ENCODE measurements at places on chromosomes 7 and 10.

- DNase-seq: no peak
These were observed 40.4 kb upstream of the ABCB5 start for GRCh38 chr7:20574784-20575720.

GRCh38 chr10:3593611-3594010 is 191.4 kb downstream of the KLF6 start:
- no peak for DNase-seq

DNA sequence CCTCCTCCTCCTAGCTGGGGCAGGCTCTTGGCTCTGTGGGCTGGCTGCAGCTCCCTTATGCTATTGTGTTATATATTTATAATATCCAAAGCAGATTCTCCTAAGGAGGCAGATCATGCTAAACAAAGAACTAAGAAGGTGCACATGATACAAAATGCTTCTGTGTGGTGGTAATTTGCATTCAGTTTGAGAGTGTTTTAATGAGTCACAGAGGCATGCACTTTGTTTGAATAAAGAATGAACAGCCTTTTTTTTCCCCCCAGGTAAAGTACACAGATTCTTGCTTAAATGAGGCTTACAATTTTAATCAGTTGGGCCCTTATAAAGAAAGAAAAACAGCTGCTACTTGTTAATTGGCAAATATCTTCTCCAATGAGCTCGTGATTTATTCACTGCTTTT is 95.0 kb downstream of the FANK1 start:
- no peak for DNase-seq

DNA sequence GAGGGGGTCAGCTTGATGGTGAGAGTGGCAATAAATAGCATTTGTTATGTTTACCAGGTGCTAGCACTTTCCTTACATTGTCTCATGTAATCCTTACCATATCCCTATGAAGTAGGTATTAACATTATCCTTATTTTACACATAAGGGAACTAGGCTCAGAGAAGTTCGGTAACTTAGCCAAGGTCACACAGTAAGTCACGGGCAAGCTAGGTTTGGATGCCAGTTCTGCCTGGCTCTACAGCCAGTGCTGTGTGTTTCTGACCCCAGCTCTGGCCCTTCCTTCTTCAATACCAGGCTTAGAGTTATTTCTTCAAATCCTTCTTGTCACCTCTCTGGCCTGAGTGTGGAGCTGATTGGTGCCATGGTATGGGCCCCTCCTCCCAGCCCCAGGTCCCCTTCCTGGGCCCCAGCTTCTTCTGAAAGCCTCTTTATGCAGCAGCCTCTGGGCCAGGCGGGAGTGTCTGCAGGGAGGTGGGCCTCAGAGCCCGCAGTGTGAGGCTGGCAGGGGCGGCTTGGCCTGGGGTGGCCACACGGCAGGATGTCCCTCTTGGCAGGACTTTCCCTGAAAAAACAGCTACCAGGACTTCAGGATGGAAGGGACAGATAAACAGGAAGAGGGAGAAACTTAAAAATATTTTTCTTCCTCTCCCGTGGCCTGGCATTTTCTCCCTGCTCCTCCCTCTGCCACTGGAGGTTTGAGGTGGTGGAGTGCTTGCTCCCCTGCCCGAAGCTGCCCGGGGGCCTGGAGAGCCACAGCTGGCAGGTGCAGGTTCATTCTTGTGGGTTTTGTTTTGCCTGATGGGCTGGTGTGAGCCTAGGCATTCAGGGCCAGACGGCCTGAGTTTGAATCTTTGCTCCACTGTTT is 20.6 kb downstream of the PALD1 start:
- no peak for DNase-seq

- DNase-seq: no peak
These were observed 135.8 kb downstream of the MAPK8 start for GRCh38 chr10:48442090-48442808.

DNA sequence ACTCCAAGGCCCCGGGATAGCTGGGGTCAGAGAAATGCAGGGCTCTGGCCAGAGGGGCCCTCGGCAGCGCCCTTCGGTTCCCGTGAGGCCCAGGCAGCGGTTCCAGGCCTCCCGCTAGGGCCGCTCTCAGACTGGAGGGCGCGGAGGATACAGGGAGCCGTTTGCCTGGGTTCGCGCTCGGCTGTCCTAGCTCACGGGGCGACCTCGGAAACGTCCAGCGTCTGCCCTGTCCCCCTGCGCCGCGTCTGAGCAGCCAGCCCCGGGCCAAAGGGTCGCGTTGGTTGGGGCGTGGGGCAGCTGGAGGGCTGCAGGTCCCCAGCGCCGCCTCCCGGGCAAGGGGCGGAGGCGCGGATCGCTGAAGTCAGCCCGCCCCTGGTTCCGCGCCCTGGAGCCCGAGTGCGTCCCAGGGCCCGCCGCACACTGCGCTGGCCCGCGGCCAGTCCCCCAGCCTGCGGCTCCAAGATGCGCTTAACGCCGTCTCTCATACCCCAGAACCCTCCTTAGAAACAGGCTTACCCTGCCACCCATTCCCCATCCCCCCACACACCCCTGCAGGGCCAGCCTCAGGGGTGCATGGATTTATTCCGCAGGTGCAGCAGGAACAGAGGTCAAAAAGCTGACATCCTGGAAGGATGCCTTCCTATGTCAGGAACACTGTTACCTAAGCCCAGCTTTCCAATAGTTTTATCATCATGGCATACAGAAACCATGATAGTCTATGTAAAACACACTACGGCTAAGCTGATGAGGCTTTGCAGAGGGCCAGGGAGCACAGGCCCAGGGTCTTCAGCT is 22.1 kb upstream of the OPN4 start:
- DNase-seq: no peak

GRCh38 chr7:102897211-102897631 is 15.6 kb upstream of the LRRC17 start:
- DNase-seq: no peak

- DNase-seq: no peak
These were observed 62.5 kb downstream of the NKX6-2 start for GRCh38 chr10:132723330-132723970.

- DNase-seq: no peak
These were observed 137.6 kb downstream of the GPAM start for GRCh38 chr10:112045938-112046337.

GRCh38 chr7:148962440-148962822 is 65.9 kb downstream of the PDIA4 start:
- no peak for DNase-seq

- no peak for DNase-seq
These were observed 62.4 kb downstream of the ITGB8 start for GRCh38 chr7:20393021-20393610.

- DNase-seq: no peak
These were observed 45.5 kb downstream of the NRAP start for GRCh38 chr10:113618338-113618737.

- DNase-seq: no peak
These were observed 138.0 kb downstream of the LHPP start for GRCh38 chr10:124599588-124600050.

DNA sequence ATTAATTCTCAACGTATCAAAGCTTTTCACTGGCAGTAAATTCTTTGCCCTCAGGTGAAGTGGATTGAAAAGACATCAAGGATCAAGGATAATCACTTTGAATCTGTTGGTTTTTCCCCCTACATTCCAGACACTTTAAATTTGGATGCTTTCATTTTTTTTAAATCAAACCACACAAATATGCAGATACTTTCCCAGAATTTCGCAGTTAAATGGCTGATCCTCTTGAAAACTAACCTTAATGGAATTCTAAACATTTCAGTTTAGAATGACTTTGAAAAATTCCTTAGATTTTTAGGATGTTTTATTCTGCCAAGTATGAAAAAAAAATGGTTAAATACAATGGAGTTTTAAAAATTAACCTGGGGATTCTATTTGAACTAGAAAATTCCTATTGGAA is 325.9 kb downstream of the GFRA1 start:
- DNase-seq: peak; percentile 52

DNA sequence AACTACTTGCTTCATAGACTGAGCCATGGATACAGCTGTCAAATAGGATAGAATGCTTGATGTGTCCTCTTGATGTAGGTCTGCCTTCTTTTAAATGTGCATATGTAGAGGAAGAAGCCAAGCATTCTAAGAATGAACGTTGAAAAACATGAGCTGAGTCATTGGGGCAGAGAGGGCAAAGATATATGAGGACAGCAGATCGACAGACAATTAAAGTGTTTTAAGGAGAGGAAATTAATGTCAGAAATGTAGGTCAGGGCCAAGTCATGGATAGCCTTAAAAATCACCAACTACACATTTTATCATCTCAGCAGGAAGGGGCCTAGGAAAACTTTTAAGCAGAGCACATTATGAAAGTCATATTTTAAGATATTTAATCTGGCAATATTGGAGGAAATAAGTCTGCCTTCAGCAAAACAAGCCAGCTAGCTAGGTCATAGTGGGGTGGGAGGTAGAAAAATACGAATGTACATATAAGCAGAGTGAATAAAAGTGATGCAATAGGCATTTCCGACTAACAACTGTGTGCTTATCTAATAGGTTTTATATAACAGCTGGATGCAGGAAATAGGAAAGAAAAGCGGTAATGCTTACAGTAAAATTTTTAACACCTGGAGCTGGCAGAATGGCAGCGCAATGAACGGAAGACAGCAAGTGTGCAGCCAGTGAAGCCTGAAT is 638.3 kb upstream of the TPK1 start:
- no peak for DNase-seq

- DNase-seq: no peak
These were observed 10.8 kb upstream of the GALNT11 start for GRCh38 chr7:152014722-152015121.

DNA sequence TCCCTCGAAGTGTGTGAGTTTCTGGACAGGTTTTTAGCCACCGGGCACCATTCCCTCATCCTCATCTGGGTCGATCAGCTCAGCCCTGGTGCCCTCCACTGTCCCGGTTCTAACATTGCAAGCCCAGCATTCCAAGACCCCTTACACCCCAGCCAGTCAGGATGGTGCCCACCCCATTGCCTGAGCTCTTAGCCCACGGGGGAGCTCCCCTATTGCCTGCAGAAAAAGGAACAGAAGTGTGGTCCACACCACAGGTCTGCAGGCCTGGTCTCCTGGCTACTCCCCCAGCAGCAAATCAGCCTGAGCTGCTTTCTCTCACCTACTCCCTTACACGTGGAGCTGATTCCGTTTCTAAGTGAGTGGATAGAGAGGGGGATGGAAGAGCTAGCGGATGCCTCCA is 4.8 kb downstream of the CALML5 start:
- DNase-seq: no peak

DNA sequence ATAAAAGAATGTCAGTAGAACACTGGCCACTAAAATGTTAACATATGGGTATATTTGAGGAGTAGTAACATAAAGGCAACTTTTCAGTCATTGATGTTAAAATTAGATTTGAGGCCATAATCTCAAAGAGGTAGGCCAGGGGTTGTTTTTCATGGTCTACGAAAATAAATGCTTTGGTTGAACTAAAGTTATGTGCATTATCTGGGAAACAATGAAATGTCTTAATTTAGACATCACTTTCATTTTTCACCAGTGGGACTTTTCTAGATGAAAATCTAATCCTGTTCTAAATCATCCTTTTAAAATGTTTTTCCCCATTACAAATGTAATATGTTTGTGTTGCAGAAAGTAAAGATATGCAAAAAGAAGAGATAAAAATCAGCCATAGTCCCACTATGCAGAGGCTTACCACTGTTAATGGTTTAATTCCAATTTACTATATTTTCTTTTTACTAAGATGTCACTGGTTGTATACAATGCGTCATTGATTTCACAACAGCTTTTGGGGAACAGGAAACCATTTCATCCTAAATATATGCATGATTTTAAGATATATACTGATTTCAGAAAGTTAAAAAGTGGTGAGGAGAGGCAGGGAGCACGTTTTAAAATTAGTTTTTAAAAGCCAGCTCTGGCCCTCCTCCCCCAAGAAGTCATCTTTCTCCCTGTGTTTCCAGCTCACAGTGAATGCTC is 64.3 kb downstream of the ARID5B start:
- DNase-seq: no peak

DNA sequence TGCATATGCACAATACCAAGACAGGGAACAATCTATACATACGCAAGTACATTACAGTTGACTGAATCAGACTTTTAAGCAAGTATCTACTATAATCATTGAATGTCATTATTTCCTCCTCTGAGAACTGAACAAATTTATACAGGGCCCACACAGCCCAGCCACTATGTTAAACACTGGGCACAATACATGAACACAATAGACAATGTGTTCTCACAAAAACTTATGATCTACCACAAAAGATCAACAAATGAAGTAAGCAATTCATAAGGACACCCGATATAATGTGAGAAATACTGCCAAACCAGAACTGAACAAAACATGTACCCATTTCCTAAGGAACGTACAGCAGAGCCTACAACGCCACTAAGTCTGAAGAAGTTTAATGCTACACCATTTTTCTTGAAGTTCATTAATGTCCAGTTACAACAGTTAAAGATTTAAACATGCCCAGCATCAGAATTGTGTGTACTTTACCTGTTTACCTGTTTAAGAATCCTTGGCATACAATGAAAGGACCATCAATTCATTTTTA is 31.5 kb downstream of the SHTN1 start:
- no peak for DNase-seq

DNA sequence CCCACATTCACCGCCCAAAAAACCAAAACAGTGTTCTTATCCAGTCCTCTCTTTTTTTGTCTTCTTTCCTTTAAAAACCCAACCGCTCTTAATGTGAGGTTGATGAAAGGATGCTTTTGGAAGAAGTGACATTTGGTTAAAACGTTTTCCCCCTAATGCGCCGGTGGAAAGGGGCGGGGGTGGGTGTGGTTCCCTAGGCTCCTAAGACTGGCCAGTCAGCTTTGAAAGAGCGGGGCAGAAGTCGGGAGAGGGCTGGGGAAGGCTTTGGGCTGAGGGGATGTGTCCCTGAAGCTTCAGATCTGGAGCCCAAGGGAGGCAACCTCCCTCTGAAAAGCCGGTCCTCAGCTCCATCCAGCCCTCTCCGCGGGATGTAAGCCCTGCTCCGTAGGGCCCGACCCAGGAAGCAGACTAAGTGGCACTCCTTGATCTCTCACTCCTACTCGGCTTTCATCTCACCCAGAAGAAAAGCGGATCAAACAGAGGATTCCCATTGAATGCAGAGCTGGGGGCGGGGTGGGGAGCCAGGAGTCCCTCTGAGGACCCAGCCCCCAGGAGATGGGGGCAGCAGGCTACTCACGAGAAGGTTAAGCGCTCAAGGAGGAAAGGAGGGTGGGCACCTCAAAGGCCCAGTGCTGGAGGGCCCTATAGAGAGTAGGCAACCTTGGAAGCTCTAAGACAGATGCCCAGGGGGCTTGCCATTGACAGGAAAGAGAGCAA is 2.4 kb upstream of the EVX1 start:
- DNase-seq: no peak

GRCh38 chr7:72446591-72447462 is 34.7 kb upstream of the CALN1 start:
- DNase-seq: no peak

GRCh38 chr7:150381785-150382122 is 2.6 kb downstream of the ZNF775 start:
- DNase-seq: no peak

GRCh38 chr7:156002362-156003066 is 190.3 kb upstream of the SHH start:
- DNase-seq: no peak

GRCh38 chr7:16940776-16941175 is 59.0 kb upstream of the AGR3 start:
- no peak for DNase-seq

Data from astrocyte of the spinal cord (primary cell).